ENCODE measurements at places on chromosomes 2 and 18.

DNA sequence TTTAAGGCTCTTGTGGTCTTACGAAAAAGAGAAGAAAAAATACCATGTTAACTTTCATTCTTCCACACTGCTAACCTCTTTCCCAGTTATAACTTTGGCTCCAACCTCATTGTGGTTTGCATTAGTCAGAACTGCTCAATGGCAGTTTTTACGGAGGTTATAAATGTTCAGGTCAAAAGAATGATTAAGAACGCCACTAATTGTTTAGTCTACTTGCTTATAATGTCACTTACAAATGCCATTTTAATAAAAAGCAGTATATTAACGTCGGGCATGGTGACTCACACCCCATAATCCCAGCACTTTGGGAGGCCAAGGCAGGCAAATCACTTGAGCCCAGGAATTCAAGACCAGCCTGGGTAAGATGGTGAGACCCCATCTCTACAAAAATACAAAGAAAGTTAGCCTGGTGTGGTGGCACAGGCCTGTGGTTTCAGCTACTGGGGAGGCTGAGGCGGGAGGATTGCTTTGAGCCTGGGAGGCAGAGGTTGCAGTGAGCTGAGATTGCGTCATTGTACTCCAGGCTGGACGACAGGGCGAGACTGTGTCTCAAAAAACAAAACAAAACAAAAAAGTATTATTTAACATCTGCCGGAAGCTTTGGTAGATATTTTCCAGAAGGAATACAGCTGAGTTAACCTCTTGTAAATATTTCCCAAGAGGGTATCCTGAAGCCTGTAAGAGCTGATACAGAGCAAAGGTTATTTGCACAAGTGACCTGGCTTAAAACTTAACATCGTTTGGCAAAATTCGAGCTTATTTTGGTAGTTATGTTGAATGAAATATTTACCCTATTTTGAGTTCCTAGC lies 5.1 kb downstream of the AGPS start:
- DNase-seq, result peak; percentile 61

DNA sequence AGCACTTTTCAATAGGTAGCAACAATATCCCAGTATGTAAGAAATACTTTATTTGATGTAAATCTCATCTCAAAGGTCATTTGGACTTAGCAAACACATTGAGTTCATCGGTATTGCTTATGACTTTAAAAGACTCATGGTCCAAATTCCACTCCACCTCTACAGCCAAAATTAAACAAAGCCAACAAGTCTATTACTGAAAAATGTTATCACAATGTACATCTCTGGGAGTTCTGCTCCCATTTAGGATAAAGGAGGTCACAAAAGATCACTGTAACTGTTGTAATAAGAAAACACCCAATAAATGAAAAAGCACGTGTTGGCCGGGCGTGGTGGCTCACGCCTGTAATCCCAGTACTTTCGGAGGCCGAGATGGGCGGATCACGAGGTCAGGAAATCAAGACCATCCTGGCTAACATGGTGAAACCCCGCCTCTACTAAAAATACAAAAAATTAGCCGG lies 50.0 kb downstream of the ESCO1 start:
- no peak for DNase-seq

- peak; percentile 78 for DNase-seq
Observed at GRCh38 chr18:31741097-31741735, 19.5 kb downstream of the SLC25A52 start.

DNA sequence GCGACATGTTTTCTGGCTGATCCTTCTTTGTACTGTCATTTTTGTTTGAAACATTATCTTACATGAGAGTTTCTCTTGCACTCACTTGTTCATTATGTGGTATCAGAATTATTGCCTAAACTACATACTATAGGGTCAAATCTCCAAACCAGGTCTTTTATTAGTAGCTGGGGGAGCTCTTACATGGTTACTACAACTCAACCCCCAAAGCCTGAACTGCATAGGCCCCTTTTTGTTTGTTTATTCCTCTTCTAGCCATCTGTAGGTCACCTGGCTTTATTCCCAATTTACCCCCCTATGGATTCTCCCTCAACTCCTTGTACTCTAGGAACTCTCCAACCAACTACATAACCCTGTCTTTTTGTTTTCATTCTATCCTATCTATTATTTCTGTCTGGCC lies 46.7 kb downstream of the PUM2 start:
- no peak for DNase-seq

GRCh38 chr18:2536493-2536892 lies 34.8 kb downstream of the METTL4 start:
- no peak for DNase-seq

DNA sequence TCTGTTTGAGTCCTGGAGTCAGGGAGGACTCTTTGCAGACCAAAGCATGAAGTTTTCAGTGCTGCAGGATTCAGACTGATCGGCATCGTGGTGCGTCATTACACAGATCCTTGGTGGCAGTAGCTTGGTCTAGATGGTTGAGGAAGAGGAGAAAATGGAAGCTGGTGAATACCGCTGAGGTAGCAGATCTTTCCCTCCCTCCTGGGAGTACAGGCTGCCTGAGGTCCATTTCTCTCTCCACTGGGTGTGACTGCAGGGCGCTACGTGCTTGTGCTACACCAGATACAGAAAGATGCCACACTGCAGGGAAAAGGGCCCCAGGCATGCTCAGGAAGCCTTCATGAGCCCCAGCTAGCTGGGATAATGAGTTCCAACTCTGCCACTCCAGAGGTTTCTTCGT lies 3.3 kb upstream of the CNDP1 start:
- no peak for DNase-seq

DNA sequence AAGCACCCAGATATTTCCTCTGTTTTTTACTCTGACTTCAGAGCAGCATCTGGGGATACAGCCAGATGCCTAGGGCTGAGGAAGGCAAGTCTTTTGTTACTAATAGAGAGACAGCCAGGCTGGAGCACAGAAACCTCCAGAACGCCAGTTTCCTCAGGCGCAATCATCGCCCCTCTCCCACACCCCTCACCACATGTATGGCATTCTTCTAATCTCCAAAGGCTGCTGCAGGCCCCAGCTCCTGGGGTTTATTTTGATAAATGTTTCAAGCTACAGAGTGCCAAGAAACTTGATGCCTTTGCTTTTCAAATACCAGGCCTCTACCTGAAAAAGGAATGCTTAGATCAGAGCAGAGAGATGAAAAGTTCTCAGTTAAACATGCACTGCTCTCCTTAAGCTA lies 283.6 kb downstream of the RBM43 start:
- no peak for DNase-seq

GRCh38 chr2:33497221-33497650 lies 20.8 kb downstream of the RASGRP3 start:
- DNase-seq, result peak; percentile 90

GRCh38 chr18:74370115-74370514 lies 54.5 kb downstream of the C18orf63 start:
- DNase-seq, result no peak

- peak; percentile 62 for DNase-seq
Observed at GRCh38 chr2:202171241-202171825, 67.1 kb downstream of the SUMO1 start.

DNA sequence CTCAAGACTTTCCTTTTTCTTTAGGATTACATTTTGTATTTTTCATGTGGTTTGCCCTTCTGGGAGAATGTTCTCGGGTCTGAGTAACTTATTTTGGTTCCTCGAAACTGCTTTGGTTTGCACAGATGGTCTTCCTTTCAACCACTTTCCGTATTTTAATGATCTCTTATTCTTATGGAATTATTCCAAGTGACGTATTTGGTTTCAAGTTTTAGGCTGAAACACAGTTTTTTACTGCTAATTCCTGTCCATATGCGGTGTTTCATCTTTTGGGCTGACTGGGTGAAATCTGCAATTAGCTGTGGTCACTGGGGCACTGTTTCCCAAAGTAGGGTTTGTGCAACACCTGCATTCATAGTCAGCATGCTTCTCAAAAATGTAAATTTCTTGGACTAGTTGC lies 122.7 kb downstream of the CAPN13 start:
- no peak for DNase-seq

DNA sequence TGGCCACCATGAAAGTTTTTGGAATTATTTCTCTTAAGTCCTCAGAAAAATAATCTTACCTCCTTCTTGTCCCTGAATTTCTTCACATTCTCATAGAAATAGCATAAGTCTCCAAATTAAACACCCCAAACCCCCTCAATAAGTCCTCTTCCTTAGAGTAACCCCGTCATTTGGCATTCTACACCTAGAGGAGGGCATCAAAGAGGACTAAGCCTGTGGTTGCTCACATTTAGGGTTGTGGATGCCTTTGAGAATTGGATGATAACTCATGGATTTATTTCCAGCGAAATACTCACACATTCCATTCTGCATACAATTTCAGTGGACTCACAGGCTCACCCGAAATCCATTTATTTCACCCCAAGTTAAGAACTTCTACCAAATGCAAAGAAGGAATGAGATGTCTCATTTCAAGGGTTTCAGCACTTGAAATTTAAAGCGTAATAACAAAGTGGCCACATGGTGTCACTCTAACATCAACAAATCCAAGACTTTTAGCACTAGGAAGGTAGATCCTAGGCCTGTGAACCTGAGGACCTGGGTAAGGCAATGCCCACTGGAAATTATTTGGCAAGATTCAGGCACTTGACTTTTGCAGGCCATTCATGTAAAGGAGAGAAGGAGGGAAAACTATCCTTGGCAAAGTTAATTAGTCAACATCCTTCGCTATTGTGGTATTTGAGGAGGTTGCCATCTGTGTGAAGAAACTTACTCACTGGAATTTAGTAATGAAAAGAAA lies 24.6 kb downstream of the DYTN start:
- DNase-seq, result peak; percentile 82

GRCh38 chr2:3285901-3286645 lies 91.5 kb downstream of the EIPR1 start:
- DNase-seq, result no peak

DNA sequence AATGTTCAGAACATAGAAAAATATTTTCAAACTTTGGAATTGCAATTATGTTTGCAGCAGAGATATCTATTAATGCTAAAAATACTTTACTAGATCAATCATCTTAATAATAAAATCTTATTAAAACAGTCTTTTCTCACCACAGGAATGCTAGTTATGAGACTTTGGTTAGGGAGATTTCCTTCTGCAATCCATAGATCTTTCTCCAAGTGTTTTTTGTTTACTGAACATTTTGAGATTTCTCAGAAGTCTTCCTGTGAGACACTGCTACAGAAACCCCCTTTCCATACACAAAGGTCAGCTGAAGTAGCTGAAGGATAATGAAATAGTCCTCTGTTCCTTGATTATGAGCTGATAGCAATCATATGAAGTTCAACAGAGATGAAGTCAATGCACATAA lies 59.4 kb upstream of the RAPH1 start:
- DNase-seq, result no peak

DNA sequence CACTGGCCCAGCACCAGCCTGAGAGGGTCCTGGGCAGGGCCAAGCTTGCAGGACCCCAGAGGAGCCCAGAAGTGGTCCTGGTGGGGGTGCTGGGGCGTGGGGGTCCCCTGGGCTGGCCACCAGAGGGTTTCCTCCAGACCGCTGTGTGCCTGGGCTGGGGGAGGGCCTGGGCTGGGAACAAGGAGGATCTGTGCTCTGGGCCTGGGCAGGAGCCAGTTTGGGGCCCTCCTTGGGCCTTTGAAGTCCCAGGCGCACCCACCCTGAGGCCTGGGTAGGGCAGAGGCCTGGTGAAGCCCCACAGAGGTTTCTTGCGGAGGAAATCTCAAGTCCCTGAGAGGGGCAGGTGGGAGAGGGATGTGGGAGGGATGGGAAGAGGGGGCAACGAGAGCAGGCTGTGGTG lies 63.4 kb upstream of the GPC1 start:
- no peak for DNase-seq

DNA sequence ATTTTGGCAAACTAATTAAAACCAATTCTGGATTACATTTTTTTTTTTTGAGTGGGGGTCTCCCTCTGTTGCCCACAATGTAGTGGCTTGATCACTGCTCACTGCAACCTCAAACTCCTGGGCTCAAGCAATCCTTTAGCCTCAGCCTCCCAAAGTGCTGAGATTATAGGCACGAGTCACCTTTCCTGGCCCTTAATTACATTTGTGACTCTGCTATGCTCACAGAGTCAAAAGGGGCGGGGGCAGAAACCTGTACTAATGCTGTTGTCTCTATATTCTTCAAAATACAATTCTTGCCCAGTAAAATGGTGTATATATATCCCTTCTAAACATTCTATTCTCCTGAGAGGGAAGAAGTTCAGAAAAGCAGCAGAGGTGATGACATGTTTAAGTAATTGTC lies 23.2 kb downstream of the PRKD3 start:
- no peak for DNase-seq

- peak; percentile 4 for DNase-seq
Observed at GRCh38 chr2:215171151-215171550, 32.7 kb upstream of the ABCA12 start.

GRCh38 chr2:224934526-224935188 lies 107.6 kb downstream of the DOCK10 start:
- no peak for DNase-seq

- no peak for DNase-seq
Observed at GRCh38 chr2:10924859-10925258, 13.1 kb downstream of the KCNF1 start.

DNA sequence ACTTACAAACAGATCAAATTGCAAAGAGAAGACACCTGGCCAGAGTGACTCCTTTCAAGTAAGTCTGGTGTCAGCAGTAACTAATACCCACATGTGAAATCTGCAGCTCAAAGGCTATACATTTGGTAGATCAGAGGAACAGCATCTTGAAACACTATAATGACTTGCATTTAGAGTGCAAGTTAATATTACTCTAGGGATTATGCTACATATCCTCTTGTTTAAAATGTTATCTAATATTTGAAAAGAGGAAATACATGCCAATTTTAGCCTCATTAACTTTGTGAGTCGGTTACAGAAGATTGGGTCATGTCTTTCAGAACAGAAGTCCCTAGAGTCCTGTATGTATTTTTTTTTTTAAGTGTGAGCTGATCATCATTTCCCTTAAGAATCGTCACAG lies 15.2 kb downstream of the LANCL1 start:
- peak; percentile 25 for DNase-seq

DNA sequence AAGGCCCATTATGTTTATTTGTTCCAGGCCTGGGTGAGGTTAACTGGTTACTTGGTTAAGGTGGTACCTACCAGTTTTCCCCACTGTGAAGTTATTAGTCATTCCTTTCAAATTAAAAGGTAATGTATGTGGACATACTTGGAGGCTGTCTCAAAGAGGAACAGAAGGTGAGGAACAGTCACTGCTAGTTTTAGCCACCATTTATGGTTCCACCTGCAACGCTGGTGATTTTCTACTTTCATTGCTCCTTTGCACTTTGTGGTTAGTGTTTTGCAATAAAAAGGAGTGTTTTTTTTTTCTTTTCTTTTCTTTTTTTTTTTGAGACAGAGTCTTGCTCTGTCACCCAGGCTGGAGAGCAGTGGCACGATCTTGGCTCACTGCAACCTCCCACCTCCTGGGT lies 6.1 kb upstream of the ST6GAL2 start:
- DNase-seq, result peak; percentile 29

DNA sequence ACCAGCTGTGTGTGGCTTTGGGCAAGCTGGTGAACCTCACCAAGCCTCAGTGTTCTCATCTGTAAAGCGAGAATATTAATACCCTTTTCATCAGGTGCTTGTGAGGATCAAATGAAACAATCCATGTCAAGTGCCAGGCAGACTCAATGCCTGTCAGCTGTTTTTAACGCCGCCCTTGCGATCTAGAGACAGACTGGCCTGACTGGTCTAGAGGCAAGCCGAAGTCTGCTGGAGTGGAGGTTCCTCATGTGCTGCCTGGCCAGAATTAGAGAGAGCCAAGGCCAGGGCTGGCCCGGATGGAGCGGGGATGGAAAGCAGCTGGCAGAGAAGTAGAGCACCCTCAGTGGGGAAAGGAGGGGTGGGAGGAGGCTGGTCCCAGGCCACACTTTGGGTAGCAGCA lies 74.5 kb upstream of the B3GNT7 start:
- no peak for DNase-seq

GRCh38 chr2:133109772-133110171 lies 439.8 kb upstream of the LYPD1 start:
- no peak for DNase-seq

GRCh38 chr2:72794572-72794971 lies 31.3 kb downstream of the EXOC6B start:
- DNase-seq, result no peak

All from hematopoietic multipotent progenitor cell treated with erythropoietin and hydrocortisone succinate and interleukin-3 and kit ligand, for 4 days (in vitro differentiated cells).